Uterine smooth muscle cell (primary cell): ENCODE measurements at places on chromosomes 6 and 20. TPM values are rescaled to one million over a fixed set of nuclear protein-coding genes. Genes with fewer than 3 reads are reported as not detected.

HLA-DRA gene
- total RNA-seq: not detected in 2 replicates

VGLL2 gene
- total RNA-seq: not detected in 2 replicates

PRRT1 gene
- 0.11 and 0.12 TPM in 2 replicates for total RNA-seq

ERGIC3 gene
- total RNA-seq: 286 and 388 TPM in 2 replicates

RSPO4 gene
- total RNA-seq: not detected in 2 replicates

MTCH1 gene
- 238 and 316 TPM in 2 replicates for total RNA-seq

NR2E1 gene
- total RNA-seq: not detected in 2 replicates

CGAS gene
- total RNA-seq: 6.1 and 7.4 TPM in 2 replicates

GJA10 gene
- not detected in 2 replicates for total RNA-seq
